ENCODE measurements at places on chromosomes 6 and 20. TPM values are rescaled to one million over a fixed set of nuclear protein-coding genes. Genes with fewer than 3 reads are reported as not detected.

- no peak for DNase-seq
- no peak overlapping the region for H3K27ac ChIP-seq
- no peaks in the 10 kb centered on the region for H3K36me3 ChIP-seq
- H3K4me1 ChIP-seq = no peaks in the 10 kb centered on the region
- H3K27me3 ChIP-seq = no peaks in the 10 kb centered on the region
- H3K4me3 ChIP-seq = no peak overlapping the region
Observed at GRCh38 chr6:147806697-147807096, 298.2 kb downstream of the SAMD5 start.

DNA sequence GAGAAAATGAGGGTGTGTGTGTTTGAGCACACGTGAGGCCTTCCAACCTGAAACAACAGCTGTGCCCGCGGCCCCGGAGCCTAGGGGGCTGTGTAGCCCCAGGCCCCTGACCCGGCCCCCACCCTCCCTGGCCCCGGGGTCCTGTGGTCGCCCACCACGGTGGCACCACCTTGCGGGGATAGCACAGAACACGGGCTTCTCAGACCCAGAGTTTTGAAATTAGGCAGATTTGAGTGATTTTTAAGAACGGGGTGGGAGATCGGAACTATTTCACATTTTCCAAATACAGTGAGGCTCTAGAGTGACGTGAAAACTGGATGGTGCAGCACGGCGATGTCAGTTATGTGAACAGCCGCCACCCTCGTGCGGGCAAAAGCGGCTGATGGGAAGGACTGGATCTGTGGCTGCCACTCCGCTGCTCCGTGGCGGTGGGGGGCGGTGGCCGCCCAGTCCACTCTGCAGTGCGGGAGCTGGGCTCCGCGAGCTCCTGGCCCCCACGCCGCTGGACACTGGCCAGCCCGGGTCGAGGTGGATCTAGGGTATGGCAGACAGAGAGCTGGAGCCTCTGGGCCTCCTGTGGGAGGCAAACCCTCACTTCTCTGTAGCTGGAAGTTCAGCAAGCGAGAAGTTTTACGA lies 17.3 kb upstream of the BHLHE23 start:
- no peaks in the 10 kb centered on the region for H3K27me3 ChIP-seq
- no peak overlapping the region for H3K4me3 ChIP-seq
- no peak overlapping the region for H3K27ac ChIP-seq

EXOC2 gene
- 30.7 TPM for total RNA-seq

SLC26A8 gene
- not detected for total RNA-seq

ZNF334 gene
- total RNA-seq = 0.14 TPM

BPIFB6 gene
- total RNA-seq = not detected
